ENCODE measurements at places on chromosomes 6 and 20.

- no peak for DNase-seq
Observed at GRCh38 chr6:157841211-157841840, 18.3 kb downstream of the SNX9 start.

GRCh38 chr20:17889226-17889625 is 79.4 kb downstream of the SNX5 start:
- DNase-seq = no peak

DNA sequence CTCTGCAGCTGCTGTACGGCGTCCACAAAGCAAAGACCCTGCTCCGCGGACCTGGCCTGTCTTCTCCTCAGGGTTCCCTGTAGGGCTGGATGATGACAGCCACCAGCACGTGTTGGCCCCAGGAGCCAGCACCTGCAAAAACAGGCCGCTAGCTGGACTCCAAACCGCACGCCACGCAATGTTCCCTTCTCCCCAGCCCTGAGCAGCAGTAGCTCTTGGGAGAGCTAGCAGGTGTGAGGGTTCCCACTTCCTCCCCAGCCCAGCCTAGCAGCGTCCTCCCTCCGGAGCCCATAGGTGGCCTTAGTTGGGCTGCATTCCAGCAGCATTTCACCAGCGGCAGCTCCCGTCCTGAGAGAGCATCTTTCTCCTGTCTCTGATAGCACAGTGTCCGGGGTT is 42.3 kb downstream of the DACT2 start:
- no peak for DNase-seq

GRCh38 chr20:56143759-56144158 is 104.8 kb upstream of the MC3R start:
- DNase-seq = no peak

DNA sequence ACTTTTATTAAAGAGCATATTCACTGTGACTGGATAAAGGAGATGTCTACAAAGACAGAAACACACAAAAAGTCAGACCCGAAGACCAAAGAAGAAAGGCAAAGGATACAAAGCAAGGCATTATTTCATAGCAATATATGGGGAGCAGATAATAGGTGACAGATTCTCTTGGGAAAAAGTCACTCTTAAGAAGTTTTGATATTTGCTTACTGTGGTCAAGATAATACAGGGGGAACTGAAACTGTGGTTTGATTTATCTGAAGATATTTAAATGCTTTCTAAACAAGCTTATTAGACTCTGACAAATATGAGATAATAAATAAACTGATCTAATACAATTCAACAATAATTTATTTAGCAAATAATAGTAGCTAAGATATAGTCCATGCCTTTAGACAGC is 14.7 kb downstream of the CYP39A1 start:
- DNase-seq = no peak

Data from NCI-H524 treated with DMSO at 0.1 percent for 48 hours (cell line).